Psoas muscle (tissue), 8 donors: ENCODE measurements at places on chromosomes 5 and 9.
A peak's percentile ranks its signal among the peaks of the same experiment; 100 is the strongest.

GRCh38 chr5:76582230-76583162, 40.7 kb downstream of the F2RL2 start:
- no peaks in the 10 kb centered on the region for H3K27me3 ChIP-seq
- no peaks in the 10 kb centered on the region for H3K4me1 ChIP-seq
- H3K27ac ChIP-seq = no peak overlapping the region
- no peak overlapping the region for H3K4me3 ChIP-seq

DNA sequence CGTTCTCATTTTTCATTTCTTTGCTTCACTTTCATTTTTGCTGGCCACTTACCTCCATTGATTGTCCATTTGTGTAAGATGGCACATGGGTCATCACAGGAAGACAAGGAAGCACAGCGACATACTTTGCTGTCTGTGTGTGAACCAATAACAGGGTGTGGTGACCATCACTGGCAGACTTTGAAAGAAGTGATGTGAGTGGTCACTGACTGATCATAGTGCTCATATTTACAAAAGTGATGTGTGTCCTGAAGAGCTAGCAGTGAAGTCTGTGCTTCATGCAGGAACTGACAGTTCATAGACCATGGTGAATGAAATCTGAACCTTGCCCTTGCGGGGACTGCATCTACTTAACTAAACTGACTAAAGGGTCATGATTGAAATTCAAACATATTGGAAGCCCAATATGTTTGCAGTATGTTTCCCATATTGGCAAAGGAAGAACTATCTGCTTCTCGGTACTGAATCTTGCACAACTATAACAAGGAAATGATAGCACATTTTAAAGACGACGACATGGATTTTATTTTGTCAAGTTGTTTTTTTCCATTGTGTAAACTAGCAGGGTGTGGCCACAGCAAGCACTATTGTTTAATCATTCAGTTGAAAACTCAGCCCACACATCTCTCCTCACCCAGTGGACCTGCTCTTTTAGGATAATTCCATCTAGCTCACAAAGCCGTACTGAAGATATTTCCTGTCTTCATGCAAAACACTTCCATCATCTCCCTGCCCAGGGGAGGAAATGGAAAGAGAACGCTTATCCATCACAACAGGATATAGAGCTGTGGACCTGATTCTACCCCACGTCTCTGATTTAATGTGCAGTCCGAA, 232.0 kb upstream of the ANKRD55 start:
- H3K4me1 ChIP-seq = no peaks in the 10 kb centered on the region
- H3K4me3 ChIP-seq = no peak overlapping the region
- no peaks in the 10 kb centered on the region for H3K27me3 ChIP-seq
- DNase-seq = no peak

DNA sequence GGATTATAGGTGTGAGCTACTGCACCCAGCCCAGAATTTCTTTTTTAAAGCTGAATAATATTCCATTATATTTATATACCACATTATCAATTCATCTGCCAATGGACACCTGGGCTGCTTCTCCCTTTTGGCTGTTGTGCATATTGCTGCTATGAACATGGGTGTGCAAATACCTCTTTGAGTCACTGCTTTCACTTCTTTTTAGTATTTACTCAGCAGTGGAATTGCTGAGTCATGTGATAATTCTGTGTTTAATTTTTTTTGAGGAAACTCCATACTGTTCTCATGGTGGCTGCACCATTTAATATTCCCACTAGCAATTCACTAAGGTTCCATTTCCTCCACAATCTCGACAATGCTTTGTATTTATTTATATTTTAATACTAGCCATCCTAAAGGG, 36.1 kb upstream of the KIF4B start:
- peaks cover 6% of the 10 kb centered on the region for H3K36me3 ChIP-seq
- no peak for DNase-seq
- H3K27me3 ChIP-seq = no peaks in the 10 kb centered on the region
- H3K4me1 ChIP-seq = no peaks in the 10 kb centered on the region

DNA sequence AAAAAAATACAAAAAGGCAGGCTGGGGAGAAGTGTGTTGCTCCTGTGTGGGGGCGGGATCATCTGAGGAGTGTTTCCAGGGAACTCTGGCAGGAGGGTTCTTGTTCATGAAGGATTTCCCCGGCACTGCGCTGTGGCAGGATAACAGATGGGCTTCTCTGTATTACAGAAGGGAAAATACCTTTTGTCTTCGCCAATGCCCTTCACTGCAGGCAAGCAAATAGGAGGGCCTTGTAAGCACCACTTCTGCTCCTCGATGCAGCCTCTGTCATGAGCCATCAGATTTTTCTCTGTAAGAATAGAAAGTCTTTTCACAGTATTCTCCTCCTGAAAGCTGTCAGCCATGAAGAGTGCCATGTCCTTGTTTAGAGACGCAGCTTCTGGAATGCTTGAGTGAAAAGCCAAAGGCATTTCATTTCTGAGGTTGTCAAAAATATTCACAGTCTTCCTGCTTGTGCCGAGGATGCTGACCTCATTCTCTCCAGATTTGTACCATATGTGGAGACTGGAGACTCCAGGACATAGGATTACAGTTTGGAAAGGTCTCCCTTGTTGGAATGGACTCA, 294.0 kb downstream of the YTHDC2 start:
- peak overlapping the region; percentile 18 for H3K4me3 ChIP-seq
- H3K4me1 ChIP-seq = no peaks in the 10 kb centered on the region
- H3K27ac ChIP-seq = no peak overlapping the region

DNA sequence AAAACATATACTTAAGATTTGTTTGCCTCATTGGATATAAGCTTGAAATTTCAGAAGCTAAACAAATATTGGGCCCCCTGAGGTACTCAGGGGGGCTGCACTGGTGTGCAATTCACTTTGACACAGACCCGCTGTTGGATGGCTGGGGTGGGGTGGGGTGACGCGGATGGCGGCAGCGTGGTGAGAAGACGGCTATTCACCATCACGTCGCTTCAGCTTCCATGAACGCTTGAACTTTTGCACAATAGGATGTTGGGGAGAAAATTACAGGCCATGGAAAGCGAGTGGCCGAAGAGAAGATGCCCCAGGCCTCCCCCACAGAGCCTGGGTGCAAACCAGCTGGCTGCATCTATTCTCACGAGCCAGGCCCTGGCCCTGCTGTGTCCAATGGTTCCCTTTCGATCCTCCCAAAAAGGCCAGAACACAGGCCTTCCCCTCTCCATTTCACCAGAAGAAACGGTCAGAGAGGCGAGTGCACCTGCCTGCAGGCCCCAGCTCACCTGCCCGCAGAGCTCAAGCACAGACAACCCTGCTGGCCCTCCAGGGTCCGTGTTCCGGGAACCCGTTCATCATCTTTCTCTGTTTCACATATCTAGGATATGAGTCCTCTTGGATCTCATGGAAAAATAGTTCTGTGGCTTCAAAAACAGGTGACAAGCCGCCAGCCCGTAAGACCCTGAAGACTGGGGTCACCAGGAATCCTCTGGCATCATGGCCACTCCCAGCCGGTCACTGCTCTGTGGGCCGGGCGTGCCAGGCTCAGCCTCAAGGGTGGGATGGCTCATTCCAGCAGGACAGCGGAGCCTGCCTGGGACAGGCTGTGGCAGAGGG, 46.8 kb upstream of the SARDH start:
- no peaks in the 10 kb centered on the region for H3K36me3 ChIP-seq
- peak; percentile 35 for DNase-seq
- no peak overlapping the region for H3K4me3 ChIP-seq
- H3K27ac ChIP-seq = no peak overlapping the region
- no peaks in the 10 kb centered on the region for H3K27me3 ChIP-seq
- H3K4me1 ChIP-seq = no peaks in the 10 kb centered on the region

GRCh38 chr5:149537374-149537975, 13.8 kb downstream of the CSNK1A1 start:
- H3K4me3 ChIP-seq = no peak overlapping the region
- DNase-seq = no peak
- no peaks in the 10 kb centered on the region for H3K27me3 ChIP-seq
- H3K27ac ChIP-seq = peak overlapping the region; percentile 11
- peaks cover 78% of the 10 kb centered on the region for H3K4me1 ChIP-seq

DNA sequence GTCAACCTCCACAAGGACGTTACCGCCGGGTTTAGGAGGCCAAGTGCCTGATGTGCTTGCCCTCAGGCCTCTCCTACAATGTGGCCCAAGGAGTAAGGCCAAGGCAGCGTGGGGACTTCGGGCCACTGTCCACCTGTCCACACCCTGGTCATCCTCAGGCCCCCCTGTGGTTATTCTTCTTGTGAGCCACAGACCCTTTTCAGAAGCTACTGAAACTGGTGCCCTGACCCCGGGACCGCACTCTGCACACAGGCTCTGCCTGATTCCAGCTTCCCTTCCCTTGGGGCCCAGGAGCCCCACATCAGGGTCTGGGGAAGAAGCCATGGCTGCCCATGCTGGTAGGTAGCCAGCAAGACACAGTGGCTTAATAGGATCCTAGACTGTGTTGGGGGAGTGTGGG, 128.8 kb downstream of the OLFM1 start:
- peak; percentile 29 for DNase-seq
- no peak overlapping the region for H3K27ac ChIP-seq
- peaks cover 17% of the 10 kb centered on the region for H3K27me3 ChIP-seq
- no peaks in the 10 kb centered on the region for H3K36me3 ChIP-seq
- no peaks in the 10 kb centered on the region for H3K4me1 ChIP-seq
- no peak overlapping the region for H3K4me3 ChIP-seq

DNA sequence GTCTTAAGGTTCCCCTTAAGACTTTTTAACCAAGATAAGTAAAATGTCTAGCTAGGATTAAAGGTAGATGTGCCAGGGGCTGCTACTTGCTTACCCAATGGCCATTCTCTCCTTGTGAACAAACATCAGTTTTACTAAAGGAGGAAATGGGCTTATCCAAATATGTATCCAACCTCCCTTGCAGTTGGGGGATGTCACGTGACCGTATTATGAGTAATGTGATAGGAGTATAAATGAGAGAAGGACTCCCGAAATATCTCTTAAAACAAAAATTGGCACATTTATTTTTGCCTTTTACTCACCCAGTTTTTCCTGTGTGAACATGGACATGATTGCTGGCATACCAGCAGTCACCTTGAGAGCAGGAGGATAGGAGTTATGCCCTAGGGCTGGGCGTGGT, 247.9 kb downstream of the NFIB start:
- no peaks in the 10 kb centered on the region for H3K4me1 ChIP-seq
- H3K36me3 ChIP-seq = no peaks in the 10 kb centered on the region
- DNase-seq = no peak
- H3K27me3 ChIP-seq = no peaks in the 10 kb centered on the region
- H3K27ac ChIP-seq = no peak overlapping the region
- no peak overlapping the region for H3K4me3 ChIP-seq

DNA sequence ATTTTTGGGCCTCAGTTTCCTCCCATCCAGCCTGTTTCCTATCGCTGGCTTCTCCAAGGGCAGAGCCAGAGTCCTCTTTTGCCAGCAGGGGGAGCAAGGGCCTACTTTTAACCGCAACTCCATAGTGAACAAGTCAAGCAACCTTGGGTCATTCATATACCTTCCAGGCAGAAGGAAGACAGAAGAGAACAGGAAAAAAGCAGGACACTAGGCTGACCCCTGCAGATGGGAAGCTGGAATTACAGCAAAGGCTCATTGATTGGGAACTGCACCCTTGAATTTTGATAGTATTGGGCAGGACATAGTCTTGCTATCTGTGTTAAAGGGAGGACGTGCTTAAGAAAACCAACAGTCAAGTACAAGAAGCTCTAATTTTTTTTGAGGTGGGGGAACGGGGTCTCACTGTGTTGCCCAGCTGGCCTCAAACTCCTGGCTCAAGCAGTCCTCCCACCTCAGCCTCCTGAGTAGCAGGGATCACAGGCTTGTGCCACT, 30.1 kb downstream of the QRFP start:
- H3K27me3 ChIP-seq = no peaks in the 10 kb centered on the region
- H3K27ac ChIP-seq = no peak overlapping the region
- no peak overlapping the region for H3K4me3 ChIP-seq

GRCh38 chr5:89662499-89662898, 747.1 kb downstream of the CETN3 start:
- H3K36me3 ChIP-seq = no peaks in the 10 kb centered on the region
- no peaks in the 10 kb centered on the region for H3K4me1 ChIP-seq
- H3K27ac ChIP-seq = no peak overlapping the region
- H3K27me3 ChIP-seq = no peaks in the 10 kb centered on the region
- H3K4me3 ChIP-seq = no peak overlapping the region
- no peak for DNase-seq

- no peaks in the 10 kb centered on the region for H3K4me1 ChIP-seq
- no peak overlapping the region for H3K27ac ChIP-seq
- no peaks in the 10 kb centered on the region for H3K36me3 ChIP-seq
- no peak for DNase-seq
- no peak overlapping the region for H3K4me3 ChIP-seq
- H3K27me3 ChIP-seq = no peaks in the 10 kb centered on the region
These were observed 626.7 kb upstream of the ADAMTS16 start for GRCh38 chr5:4513381-4513780.

DNA sequence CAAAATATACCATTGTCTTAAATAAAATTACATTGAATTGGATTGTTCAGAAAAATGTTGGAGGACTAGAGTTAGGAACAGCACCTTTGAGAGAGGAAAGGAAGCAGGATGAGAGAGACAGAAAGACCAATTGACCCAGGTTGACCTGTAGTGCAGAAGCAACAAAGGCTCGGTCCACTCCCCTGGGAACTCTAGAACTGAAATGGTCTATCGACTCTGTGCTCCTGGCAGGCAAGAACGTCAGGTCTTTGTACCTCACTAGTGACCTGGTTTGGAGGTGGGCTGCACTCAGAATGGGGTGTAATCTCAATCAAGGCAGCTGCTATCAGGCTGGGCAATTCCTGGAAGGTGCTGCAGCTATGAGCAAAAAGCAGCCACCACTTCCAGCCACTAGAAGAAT, 110.8 kb downstream of the FAM174A start:
- no peaks in the 10 kb centered on the region for H3K4me1 ChIP-seq
- DNase-seq = no peak
- no peaks in the 10 kb centered on the region for H3K36me3 ChIP-seq
- H3K27me3 ChIP-seq = no peaks in the 10 kb centered on the region
- H3K4me3 ChIP-seq = no peak overlapping the region
- H3K27ac ChIP-seq = no peak overlapping the region

- H3K36me3 ChIP-seq = no peaks in the 10 kb centered on the region
- no peak overlapping the region for H3K27ac ChIP-seq
- no peaks in the 10 kb centered on the region for H3K27me3 ChIP-seq
- H3K4me1 ChIP-seq = no peaks in the 10 kb centered on the region
- no peak overlapping the region for H3K4me3 ChIP-seq
These were observed 687.0 kb upstream of the FTMT start for GRCh38 chr5:121164632-121165031.
